HCEC 1CT (cell line): ENCODE measurements at places on chromosomes 6 and 20.

DNA sequence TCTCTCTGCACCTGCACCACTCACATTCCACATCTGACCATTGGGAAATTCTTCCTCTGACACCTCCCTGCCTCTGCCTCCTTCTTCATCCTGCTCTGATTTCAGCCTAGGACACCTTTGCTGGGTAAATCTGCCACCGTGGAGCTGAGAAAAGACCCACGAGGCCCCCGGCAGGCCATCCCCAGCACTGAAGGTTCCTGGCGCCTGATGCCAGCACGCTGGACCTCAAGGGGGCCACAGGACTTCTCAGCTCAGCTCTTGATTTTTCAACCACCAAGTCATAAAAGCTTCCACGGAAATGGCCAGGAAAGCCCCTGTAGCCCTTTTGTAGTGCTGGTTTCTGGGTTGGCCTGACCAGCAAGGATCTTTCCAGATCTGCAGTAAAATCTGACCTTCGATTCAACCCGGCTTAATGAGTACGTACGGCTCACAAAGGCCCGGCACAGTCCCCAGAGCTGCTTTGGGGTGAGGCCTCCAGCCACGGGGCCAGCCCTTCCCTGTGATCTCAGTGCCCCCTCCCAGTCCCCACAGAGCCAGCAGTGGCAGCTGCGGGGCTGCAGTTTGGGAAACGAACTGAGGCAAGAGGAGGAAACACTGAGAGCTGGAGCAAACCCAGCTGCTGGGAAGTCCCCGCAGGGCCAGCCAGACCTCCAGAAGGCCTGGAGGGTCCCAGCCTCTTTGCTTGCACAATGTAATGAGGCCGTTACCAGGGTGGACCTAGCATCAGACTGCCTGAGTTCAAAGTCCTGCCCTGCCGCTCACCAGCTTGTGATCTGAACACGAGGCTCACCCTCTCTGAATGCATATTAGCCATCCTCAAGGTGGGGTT, 157.5 kb downstream of the BMP7 start:
- no peak for DNase-seq

DNA sequence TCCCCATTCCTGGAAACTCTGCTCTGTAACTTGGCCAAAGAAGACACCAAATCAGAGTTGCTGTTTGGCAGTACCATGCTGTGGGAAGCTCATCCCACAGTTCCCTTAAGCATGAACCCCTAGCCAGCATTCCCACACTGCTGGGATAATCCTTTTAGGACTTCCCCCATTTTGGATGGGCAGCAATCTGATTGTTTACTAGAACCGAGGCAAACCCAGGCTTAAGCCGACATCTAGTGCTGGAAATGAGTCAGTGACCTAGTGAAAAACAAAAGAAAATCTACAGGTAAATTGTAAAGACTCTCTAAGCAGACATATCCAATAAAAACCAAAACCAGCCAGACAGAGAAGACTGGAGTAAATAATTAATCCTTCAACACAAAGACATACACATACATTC, 5.2 kb downstream of the DNAH8 start:
- no peak for DNase-seq

GRCh38 chr6:134938896-134939295, 11.0 kb downstream of the ALDH8A1 start:
- DNase-seq, result no peak

- DNase-seq, result no peak
Measured at GRCh38 chr20:5467086-5467485, 150.3 kb upstream of the PROKR2 start.
